Activated gamma-delta T cell treated with Interleukin-2 at 50 U/mL for 16 hours (primary cell): ENCODE measurements at places on chromosomes 3 and 15.

DNA sequence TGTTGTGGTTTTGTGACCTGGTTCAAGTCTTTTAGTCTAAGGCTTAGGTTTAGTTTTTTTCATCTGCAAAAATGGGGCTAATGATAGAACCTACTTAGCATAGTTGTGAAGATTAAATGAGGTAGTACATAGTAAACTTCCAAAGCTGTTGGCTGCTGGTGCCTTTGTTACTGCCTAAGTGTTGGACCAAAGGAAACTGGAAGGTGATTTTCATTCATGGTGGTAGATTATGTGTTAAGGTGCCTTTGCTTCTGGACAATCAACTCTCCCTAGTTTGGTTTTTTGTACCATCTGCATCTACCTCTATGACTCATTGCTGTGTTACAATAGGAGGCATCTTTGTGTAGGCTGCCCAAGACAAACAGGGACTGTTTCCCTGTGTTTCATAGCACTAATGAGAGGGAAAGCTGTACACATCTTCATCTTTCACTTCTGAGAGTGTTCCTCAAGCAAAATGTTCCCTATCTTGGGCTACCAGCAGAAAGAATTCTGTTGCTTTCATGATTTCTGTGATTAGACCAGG, 3.2 kb downstream of the MAP2K1 start:
- DNase-seq = no peak

DNA sequence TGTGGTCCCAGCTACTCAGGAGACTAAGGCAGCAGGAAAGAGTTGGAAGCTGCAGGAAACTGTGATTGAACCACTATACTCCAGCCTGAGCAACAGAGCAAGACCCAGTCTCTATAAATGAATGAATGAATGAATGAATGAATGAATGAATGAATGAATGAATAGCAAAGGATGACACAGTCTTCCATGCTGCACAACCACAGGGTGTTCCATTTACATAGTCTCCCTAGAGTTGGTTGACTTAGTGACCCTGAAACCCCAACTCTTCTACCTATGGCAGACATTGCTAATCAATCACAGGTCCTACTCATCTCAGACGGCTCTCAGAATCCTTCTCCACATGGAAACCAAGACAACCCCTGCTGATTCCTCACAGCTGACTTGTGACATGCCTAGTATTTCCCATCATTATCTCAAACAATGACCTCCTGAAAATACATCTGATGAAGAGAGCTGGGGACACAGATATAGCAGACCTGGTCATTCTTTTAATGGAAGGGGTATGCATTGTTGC, 2.1 kb downstream of the IQCF5 start:
- DNase-seq = no peak

DNA sequence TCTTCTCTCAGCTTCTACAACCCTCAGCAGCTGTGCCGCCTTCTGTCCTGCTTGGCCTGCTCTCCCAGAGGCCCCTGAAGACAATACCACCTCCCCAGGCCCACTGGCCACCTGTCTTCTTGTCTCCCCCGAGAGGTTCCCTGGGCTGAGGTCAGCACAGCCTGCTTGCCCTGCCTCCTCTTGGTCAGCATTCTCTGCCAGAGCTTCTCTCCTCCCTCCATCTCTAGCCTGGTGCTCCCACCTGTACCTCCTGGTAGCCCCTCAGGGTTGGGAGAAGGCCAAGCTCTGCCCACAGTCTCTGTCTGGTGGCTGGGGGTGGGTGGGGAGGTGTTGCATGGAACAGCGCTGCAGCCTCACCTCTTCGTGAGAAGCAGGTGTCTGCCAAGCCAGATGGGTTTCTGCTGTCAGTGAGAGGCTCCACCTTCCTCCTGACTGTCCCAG, 5.6 kb upstream of the ISLR start:
- no peak for DNase-seq

DNA sequence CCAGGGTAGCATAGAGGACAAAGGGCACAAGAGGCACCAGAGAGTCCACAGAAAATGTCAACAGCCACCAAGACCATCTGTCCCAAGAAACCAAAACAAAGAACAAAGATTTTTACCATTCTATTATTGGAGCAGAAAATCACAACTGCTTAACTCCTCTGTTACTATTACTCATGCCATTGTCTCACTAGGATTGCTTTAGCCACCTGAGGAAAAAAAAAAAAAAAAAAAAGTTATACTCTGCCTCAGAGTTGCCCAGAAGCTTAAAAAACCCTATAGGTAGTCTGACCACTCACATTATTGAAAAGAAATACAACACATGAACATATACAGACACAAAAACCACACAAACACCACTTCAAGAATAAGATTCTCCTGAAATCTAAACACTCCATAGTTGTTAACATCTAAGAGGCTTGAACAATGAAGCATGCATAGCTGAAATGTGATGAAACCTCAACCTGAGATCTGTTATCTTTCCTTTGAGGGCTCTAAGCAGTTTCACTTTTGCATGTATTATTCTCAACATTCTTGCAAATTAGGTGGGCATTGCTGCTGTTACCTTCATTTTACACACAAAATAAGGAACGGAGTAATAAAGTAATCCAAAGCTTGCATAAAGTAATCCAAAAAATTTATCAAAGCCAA, 85.4 kb downstream of the IGSF11 start:
- DNase-seq = no peak

DNA sequence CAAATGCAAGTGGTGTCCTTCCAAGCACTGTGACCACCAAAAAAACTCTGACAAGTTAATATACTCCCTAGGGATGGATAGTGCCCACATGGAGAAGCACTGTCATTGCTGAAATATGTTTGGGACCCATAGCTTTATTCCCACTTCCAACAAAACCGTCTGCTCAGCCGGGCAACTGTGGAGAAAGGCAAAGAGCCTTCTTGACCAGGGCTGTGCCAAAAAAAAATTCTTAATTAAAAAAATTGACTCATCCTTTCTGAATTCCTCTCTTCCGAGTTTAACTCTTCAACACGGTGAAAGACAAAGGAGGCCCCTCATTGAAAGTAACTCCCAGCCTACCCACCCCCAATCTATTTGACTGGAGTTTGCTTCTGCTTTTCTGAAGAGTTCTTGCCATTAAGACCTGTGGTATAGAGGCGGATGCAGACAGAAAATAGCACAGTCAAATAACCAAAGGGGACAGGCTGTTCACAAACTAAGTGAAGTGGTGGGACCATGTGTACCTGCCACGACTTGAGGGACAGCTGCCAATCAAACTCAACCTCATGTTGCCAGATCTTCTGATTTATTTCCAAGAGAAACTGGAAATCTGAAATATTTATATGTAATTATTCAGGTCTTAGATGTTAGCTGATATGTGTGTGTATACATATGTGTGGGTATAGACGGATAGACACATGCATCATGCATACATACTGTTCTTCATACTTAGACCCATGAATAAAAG, 135.4 kb upstream of the PFN2 start:
- DNase-seq = no peak

- DNase-seq = no peak
Observed at GRCh38 chr3:112320691-112321090, 12.3 kb upstream of the CD200 start.

DNA sequence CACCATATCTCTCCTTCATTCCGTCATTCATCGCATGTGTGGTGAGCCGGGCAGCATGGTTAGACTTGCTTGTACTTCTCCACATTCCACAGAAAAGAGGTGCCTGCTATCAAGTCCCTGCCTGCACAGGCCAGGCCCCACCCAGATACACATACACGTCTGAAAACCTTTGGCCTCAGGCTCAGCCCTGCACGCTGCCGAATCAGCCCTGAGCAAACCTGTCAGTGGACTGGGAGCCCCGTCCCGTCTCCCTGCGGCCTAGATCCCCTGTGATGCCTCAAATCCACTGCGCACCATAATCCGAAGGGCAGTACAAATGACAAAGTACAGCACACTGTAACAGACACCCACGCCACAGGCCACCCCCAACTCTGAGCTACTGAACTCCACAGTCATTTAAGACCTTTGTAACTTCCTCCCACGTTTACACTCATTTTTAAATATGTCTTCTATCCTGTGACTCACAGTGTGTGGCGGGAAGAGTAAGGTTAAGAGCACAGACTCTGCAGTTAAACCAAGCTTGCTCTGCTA, 67.1 kb downstream of the MB21D2 start:
- DNase-seq = no peak

GRCh38 chr3:94522488-94522887, 459.6 kb downstream of the NSUN3 start:
- no peak for DNase-seq

- DNase-seq = no peak
Observed at GRCh38 chr3:30742796-30743619, 136.6 kb downstream of the TGFBR2 start.

DNA sequence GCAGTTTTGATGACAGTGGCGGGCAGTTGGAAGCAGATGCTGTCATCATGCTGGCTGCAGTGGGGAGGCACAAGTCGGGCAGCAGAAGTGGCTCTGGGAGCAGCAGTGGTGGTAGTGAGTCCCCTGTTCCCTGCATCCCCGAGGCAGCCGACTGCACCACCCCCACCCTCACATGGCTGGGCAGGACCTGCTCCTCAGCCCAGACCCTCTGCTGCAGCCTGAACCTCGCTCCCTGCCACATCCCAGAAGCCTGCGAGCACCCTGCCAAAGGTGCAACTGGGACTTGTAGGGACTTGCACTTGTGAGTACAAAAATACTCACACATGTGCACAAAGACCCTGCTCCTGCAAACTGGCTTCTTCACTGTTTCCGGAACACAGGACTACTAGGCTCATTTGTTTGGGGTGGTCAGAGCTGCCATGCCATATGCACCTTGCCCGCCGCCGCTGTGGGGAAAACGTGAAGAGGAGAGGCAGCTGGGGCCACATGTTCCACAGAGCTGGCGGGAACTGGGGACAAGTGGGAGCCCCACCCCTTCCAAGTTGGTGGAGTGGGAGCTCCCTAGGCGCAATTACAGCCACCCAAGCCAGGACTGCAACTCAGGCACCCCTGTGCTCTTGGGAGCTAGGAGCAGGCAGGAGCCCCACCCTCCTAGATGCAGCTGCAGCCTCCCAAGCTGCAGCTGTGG, 2.2 kb downstream of the JMJD7 start:
- DNase-seq = no peak

- no peak for DNase-seq
Observed at GRCh38 chr3:57199895-57200297, at the start of gene HESX1. TSS of gene HESX1 (minus strand) at chr3:57199978. CDS start at chr3:57199918, 60 bp downstream.

DNA sequence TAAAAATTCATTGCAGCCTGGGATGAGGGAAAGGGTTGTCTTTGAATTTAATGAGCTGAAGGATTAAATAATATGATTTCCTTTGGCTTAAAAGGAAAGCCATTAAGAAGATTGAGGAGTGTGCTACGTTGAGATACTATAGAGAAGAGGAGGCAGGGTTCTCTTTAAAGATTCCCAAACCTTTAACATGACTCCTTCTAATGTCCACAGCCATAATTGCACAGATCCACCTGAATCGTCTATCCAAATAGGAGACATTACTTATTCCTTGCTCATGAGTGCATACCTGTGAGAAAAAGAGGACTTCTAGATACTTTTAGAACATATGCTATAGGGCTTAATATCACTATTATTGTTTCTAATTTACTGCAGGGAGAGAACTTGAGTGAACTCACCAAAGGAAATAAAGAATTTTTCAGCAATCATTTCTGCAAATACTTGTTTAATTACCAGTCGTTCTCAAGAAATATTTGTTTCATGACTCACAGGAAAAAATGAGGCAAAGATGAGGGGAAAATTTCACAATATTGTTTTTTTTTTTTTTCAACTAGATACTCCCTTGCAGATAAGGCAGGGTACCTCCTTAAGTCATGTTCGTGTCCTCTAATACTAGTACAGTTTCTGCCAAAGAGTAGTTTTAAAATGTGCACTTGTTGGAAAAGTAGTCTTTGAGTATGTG, 8.9 kb upstream of the SUCNR1 start:
- no peak for DNase-seq
